ENCODE measurements at places on chromosomes 1 and 21.

DNA sequence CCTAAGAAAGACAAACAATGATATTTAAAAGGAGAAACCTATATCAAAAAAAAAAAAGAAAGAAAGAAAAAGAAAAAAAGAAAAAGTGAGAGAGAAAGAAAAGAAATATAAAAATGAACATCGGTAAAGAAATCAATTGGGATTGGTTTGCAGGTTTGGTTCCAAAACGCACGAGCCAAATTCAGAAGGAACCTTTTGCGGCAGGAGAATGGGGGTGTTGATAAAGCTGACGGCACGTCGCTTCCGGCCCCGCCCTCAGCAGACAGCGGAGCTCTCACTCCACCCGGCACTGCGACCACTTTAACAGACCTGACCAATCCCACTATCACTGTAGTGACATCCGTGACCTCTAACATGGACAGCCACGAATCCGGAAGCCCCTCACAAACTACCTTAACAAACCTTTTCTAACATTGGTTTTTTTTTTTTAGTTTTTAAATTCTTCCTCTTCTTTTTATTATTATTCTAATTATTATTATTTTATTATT is 11.7 kb downstream of the LHX9 start:
- DNase-seq: no peak

GRCh38 chr21:43794857-43795256 is 5.5 kb downstream of the RRP1 start:
- no peak for DNase-seq

DNA sequence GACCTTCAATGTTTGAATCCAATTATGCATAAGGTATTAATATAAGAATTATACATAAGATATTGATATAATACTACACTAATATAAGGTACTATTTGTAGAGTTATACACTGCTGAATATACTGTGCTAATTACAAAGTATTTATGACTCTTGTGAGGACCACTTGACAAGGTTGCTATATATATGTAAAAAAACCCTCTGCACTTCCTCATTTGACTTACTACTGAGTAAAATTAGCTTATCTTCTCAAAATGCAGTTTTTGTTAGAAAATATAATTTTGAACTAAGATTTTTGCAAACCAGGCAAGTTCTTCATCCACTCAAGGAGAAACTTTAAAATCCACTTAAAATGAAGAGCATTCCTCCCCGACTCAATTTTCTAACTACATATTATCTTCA is 8.5 kb downstream of the SIKE1 start:
- DNase-seq: no peak

GRCh38 chr1:67578397-67579020 is 106.5 kb upstream of the GADD45A start:
- DNase-seq: no peak

DNA sequence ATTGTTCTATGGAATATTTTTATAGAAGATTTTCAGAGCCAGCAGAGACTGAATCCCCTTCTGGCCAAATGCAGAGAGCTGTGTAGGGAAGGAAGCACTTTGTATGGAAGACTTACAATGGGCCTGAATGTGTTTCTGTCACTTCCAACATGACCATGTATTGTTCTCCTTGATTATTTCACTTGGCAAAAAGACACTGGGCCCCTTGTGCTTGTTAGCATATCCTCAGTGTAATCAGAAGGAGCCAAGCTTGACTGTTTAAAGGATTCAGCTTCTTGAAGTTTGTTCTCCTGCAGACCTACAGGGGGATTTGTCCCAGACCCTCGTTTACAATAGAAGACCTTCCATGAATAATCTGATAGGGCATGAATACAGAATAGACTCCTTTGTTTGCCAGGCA is 48.1 kb upstream of the UBE2U start:
- DNase-seq: no peak

DNA sequence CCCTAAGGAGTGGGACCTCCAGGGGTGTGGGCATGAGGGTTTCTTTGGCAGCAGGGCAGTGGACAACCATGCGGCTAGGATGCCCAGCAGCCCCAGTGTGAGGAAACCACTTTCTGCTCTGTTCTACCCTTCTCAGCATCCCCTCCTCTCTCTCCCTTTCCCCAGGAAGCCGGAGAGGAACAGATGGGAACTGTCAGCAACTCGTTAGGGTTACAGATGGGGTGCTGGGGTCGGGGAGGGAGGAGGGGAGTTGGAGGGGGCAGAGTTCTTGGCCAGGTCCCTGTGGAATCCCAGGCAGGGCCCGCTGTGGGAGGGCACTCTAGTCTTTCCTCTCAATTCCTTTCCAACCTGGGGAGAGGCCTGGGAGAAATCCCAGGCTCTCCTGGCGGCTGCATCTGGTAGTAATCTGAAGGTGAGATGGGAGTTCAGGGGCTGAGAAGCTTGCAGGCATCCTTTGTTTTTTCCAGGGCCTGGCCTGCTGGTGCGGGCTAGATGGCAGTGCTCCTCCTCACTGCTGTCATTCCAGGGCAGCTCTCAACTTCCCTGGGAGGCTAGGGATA is 93.9 kb upstream of the CSF3R start:
- no peak for DNase-seq

- no peak for DNase-seq
Observed at GRCh38 chr1:169563650-169564049, 22.6 kb downstream of the F5 start.

- DNase-seq: no peak
Observed at GRCh38 chr1:18069903-18070302, 37.7 kb upstream of the IGSF21 start.

- DNase-seq: no peak
Observed at GRCh38 chr1:206460836-206461426, 9.3 kb upstream of the IKBKE start.

- no peak for DNase-seq
Observed at GRCh38 chr1:201374364-201374763, 3.1 kb downstream of the TNNT2 start.

GRCh38 chr1:40143891-40144575 is 17.2 kb upstream of the RLF start:
- peak; percentile 78 for DNase-seq

GRCh38 chr1:235746245-235746644 is 96.7 kb upstream of the GNG4 start:
- no peak for DNase-seq

- no peak for DNase-seq
Observed at GRCh38 chr1:172469717-172470116, 25.8 kb upstream of the PIGC start.

GRCh38 chr1:185345913-185346720 is 29.1 kb upstream of the IVNS1ABP start:
- DNase-seq: no peak

DNA sequence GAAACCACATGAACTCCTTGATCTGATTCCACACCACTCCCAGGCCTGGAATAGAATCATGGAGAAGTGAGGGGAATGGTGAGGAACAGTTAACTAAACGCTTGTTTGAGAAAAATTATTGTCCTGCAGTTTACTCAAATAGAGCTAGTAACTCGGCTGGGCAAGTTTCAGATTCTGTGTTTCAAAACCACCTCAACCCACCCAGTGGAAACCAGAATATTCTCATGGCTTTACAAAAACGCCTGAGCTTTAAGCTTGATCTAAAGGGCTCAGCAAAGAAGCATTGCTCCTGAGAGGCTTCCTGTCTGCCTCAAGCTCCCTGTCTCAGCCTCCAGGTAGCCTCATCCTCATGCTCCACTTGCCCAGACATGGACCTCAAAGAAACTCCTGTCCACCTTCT is 16.6 kb downstream of the TCHHL1 start:
- DNase-seq: no peak

DNA sequence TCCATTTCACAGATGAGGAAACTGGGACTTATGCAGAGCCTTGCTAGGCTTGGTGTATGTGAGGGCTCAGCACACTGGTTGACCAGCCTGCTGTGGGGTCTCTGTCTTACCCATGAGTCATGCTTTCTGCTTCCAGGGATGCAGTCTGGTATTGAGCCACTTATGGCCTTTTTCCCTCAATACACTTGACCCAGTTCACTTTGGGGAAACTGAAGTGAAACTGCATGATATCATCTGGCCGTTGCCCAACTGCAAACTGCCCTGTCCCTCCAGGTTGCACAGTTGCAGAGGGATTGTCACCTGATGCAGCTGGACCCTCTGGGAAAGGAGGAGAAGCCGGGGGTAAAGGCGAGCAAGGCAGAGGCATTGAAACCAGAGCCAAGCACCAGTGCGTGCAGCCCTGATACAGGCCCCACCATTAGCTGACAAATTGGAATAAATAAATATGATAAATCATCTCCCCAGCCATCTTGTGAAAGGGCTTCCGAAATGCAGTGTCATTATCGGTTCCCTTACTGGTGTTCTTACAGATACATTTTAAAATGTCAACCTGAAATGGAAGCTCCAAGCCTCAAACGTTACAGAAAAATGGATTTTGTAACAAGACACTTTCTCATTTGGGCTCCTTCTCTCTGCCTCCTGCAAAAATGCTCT is 39.3 kb upstream of the DUSP10 start:
- DNase-seq: no peak

GRCh38 chr21:25647647-25648046 is 8.6 kb downstream of the JAM2 start:
- DNase-seq: no peak

Data from hematopoietic multipotent progenitor cell treated with erythropoietin and hydrocortisone succinate and interleukin-3 and kit ligand, for 15 days (in vitro differentiated cells).